MCF 10A (cell line): ENCODE measurements at places on chromosomes 3 and 15.

DNA sequence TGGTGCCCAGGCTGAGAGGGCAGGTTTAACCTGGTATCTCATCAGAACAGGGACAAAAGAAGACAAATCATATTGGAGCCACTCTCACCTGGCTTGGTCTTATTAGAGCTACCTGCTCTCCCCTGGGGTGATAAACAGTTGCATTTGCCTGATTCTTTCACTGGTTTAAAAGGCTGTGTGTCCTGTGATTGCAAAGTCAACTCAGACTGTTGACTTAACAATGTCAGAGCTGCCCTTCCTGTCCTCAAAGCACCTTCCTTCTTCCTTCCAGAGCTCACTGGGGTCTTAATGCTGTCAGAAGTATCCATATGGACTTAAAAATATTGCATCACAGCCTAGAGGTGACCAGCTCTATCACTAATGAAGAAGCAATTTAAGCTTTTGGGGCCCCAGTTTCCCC, 50.5 kb upstream of the MINAR1 start:
- no peak for DNase-seq

DNA sequence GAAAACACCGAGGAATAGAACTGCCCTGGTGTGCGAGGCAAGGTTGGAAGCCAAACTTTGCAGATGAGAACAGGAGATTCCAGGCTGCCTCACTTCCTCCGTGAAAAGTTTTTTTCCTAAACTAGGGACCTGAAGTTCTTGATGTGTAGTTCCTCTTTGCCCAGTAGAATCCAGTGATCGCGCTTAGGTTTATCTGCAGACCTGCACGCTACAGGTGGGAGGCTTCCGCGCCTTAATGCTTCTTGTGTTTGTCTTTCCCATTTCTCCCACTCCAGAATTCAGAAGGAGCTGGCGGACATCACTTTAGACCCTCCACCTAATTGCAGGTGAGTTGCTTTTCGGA, 5.4 kb downstream of the UBE2E1 start:
- DNase-seq, result no peak

DNA sequence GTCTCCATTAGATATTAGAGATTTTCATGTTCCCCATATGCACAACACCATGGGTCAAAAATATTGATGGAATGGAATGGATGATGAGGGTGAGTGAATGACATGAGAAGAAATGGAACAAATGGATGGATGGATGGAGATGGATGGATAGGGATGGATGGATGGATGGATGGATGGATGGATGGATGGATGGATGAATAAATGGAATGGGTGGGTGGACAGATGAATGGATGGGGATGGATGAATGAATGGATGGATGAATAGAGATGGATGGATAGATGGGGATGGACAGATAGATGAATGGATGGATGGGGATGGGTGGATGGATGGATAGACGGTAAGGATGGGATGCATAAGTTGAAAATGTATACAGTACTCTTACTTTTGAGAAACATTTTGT, 18.6 kb downstream of the CFAP92 start:
- DNase-seq, result no peak

DNA sequence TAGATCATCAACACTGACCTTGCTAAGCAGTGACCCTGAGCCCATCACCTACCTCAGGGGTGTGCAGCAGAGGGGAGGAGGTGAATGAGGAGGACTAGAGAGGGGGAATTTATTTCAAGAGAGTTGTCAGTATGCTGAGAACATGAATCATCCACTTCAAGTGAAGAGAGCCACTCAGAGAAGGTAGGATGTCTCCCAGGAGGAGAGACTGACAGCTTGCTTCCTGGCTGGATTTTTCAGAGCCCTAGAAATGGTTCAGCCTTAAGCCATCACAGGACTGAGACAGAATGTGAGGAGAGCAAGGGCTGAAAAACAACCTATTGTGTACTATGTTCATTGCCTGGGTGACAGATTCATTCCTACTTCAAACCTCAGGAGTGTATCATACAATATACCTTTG, 34.8 kb downstream of the CCNL1 start:
- DNase-seq, result no peak

DNA sequence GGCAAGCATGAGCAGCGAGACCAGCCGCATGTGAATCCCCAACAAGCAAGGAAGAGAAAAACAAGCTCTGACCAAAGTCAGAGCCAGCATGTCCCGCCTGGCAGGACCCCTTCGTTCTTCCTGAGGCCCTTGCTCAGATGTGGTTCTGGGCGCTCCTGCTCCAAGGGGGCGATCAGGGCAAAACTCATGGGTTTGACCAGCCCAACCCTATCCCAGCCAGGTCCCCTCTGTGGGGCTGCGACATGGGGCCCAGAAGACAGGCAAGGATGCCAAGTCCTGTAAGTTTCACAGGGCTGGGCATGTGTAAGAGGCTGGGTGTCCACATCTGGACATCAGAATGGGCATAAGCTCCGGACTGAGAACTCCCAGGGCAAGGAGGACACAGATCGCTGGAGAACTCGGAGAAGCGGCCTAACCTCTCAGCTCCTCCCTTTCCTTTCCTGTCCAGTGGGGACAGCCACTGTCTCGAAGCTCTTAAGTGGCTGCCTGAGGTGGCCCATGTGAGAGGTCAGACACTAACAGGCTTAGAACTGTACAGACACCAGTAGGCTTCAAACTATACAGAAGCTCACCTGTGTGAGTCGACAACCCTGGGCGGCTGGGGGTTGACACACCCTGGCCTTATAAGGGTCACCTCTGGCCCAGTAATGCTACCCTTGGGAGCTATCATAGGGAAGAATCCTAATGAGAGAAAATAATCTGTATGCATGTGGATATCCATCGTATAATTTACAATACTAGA, 48.9 kb downstream of the XXYLT1 start:
- no peak for DNase-seq

DNA sequence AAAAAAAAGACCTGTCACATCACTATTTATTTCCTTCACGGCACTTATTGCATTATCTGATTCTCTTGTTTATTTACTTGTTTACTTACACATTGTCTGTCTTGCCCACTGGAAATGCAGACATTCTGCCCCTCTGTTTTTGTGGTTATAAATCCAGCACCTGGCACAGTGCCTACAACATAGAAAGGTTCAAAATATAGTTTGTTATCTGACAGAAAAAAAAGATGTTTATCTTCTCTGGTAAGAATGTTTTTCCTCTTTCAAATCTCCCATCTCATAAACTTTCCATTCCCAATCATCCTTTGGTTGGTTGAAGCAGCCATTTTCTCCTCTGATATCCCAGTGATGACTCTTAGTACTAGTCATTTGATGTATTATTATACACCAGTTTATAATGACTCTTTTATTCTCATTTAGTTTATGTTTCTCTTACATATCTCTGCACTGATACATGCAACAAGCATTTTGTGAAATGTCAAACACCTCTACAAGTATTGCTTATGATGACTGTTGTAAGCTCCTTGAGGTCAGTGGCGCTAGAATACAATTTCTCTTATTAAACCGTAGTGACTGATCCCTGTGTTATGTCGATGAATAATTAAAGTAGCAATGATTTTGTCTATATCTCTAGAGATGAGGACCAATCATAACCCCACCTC, 398.4 kb upstream of the TBL1XR1 start:
- no peak for DNase-seq

- no peak for DNase-seq
These were observed 708 bp downstream of the ESYT3 start for GRCh38 chr3:138434875-138435772.

DNA sequence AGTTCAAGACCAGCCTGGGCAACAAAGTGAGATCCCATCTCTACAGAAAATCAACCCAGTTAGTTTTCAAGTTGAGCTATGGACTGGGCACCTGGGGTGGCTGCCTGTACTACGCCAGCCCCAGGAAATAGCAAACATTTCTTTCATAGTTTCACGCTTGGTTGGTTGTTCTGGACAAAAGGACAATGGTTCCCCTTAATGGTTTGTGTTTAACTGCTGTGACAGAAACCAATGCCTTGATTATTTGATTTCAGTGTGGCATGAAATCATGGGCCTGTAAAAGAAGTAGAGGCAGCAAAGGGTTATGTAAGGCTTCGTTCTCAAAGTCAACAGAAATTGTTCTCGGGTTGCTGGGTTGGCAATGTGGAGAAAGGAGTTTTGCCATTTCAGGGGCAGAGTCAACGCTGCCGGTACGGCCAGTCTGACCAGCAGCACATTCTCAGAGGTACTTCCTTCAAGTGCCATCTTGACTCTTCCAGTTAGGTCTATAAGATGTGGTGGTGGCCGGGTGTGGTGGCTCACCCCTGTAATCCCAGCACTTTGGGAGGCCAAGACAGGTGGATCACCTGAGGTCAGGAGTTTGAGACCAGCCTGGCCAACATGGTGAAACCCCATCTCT, 12.7 kb downstream of the LCMT2 start:
- no peak for DNase-seq

DNA sequence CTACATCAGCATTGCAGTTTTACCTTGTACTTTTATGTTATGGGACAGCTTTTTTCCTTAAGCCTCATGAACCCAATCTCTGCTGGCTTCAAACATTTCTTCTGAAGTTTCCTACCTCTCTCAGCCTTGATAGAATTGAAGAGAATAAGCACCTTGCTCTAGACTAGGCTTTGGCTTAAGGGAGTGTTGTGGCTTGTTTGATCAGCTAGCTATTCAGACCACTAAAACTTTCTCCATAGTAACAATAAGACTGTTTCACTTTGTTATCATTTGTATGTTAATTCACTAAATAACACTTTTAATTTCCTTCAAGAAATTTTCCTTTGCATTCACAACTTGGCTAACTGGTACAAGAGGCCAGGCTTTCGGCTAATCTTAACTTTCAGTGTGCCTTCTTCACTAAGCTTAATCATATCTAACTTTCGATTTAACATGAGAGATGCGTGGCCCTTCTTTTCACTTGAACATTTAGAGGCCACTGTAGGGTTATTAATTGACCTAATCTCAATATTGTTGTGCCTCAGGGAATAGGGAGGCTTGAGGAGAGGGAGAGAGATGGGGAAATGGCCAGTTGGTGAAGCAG, 8.1 kb upstream of the TIGIT start:
- DNase-seq, result no peak

GRCh38 chr3:136696797-136697196, 55.4 kb downstream of the STAG1 start:
- no peak for DNase-seq

DNA sequence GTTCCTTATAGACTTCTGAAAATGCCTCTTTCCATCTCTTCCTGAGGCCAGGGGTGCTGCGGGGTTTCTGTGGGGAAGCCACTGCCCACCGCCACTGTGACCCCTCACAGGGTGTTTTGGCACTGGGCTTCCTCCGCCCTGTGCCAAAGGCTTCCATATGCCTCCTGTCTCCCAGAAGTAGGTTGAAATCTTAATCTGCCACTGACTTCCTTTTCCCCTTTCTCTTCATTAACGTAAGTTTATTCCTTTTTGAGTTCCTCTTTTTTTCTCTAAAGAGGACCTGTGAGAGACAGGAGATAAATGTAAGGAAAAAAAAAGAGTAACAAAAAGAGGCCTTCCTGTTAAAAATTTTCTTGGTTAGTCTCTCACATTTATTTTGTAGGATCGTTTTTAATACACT, 220.5 kb downstream of the CTNNB1 start:
- no peak for DNase-seq

GRCh38 chr3:29914861-29915524, 634.1 kb downstream of the RBMS3 start:
- DNase-seq, result no peak

DNA sequence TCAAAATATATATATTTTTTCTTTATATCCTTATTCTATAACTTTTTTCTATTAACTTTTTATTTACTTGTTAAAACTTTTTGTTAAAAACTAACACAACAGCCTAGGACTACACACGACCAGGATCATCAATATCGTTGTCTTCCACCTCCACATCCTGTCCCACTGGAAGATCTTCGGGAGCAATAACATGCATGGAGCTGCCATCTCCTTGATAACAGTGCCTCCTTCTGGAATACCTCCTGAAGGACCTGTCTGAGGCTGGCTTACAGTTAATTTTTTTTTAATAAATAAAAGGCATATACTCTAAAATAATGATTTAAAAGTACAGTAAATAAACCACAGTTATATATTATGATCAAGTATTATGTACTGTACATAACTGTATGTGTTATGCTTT, 58.9 kb downstream of the SFMBT1 start:
- peak; percentile 66 for DNase-seq

DNA sequence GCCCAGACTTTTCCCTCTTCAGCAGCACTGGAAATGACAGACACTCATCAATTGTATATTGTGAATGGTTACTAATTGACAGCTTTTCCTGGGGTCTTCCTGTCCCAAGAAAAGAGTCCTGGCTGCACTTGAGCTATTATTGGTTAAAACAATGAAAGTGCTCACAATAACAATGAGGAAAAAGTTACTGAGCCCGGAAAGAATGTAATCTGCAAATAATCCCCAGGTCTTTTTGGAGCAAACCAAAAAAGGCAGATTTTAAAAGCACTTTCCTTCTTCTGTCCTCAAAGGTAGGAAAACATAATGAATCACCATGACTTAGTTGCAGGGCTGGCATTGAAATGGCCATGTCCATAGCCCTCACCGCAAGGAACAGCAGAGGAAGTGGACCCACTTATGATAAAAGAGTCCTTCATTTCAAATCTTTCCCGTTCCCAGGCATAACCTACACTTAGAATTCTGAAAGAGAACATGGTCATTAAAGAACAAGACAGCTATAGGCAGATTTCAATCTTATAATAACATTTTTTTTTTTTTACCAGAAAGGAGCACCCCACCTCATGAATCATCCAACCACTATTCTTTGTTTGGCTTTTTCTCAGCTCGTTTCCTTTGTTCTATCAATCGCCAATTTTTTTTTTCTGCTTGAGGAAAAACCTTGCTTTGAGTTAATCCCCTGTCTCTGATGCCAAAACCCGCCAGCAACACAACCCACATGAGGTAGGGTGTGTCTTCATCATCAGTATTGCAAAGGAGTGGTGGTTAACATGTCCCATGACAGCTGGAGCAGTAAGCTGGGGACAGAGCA, 35.5 kb upstream of the ATP1B3 start:
- peak; percentile 82 for DNase-seq

- DNase-seq, result no peak
These were observed 813.8 kb downstream of the TUSC7 start for GRCh38 chr3:117523418-117523817.

DNA sequence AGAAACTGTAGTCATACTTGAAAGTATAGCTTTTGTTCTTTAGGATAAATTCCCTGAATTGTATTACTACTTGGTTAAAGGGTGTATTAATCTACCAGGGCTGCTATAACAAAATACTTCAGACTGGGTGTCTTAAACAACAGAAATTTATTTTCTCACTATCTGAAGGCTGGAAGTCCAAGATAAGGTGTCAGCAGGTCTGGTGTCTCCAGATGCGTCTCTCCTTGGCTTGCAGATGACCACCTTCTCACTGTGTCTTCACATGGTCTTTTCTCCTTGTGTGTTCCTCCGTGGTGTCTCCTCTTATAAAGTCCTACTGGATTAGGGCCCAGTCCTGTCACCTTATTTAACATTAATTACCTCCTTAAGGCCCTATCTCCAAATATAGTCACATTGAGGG, 33.7 kb downstream of the MED12L start:
- DNase-seq, result no peak
